Activated T-cell treated with anti-CD3 and anti-CD28 coated beads, Interleukin-2, amount 50 U/mL, for 72 hours (primary cell): ENCODE measurements at places on chromosomes 3 and 15. TPM values are rescaled to one million over a fixed set of nuclear protein-coding genes. Genes with fewer than 3 reads are reported as not detected.
A peak's percentile ranks its signal among the peaks of the same experiment; 100 is the strongest.

DNA sequence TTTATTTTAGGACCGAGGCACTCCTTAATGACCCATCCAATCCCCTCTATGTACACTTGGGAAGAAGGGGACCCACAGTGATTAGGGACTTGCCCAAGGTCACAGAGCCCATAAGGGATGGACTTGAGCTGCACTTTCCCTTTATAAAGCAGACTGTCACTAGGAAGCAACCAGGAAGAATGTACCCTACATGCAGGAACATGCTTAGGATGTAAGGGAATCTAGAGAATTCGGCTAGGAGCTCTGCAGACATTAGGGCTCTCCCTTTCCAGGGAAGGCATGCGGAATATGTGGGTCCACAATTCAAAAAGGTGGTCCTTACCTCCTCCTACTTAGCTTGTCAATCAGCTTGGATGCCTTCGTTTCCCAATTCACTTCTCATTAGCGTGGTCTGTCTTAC lies 78.7 kb downstream of the TMEM266 start:
- DNase-seq: no peak

DNA sequence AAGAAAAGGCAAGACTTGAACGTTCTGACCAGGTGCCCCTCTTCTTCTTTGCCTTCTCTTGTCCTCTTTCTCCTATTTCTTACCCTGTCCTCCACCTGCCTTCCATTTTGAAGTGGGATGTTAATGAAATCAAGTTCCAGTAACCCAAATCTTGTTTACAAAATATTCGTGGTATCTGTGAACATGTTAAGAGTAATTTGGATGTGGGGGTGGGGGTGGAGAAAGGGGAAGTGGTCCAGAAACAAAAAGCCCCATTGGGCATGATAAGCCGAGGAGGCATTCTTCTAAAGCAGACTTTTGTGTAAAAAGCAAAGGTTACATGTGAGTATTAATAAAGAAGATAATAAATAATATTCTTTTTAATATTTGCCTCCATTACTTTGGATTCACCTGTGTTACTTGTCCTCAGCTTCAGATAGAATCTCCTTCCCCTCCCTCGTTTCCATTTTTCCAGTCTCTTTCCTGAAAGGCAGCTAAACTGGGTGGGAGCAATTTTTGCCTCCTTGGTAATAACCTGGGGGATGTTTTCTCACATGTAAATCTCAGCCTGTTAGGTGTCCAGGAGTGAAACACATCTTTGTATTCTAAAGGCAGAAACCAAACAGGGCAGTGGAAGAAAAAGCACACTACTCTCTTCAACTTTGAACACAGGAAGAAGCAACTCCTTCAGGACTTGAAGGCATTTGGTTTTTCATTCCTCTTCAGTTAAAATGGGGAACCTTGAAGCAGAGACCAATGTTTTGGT lies 3.2 kb downstream of the CHST2 start:
- no peak for DNase-seq

DNA sequence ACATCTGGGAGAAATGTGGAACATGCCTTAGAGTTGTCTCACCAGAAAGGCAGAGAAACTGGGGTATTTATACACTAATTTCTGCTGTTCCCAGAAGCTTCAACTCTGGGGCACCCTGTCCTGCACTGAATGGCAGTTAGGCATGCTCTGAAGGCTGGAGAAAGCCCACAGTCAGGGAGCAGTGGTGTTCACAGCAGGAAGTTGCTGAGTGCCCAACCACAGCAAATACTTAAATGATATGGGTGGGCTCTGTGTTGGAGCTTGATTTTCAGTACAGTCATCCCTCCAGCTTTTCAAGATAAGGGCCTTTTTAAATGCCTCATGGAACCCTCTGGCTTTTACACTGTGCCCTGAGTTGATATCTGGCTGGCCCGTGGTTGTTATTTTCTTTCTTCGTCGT lies 38.7 kb upstream of the RASGRF1 start:
- no peak for DNase-seq

- no peak for DNase-seq
Measured at GRCh38 chr3:181909241-181909640, 197.5 kb downstream of the SOX2 start.

DNA sequence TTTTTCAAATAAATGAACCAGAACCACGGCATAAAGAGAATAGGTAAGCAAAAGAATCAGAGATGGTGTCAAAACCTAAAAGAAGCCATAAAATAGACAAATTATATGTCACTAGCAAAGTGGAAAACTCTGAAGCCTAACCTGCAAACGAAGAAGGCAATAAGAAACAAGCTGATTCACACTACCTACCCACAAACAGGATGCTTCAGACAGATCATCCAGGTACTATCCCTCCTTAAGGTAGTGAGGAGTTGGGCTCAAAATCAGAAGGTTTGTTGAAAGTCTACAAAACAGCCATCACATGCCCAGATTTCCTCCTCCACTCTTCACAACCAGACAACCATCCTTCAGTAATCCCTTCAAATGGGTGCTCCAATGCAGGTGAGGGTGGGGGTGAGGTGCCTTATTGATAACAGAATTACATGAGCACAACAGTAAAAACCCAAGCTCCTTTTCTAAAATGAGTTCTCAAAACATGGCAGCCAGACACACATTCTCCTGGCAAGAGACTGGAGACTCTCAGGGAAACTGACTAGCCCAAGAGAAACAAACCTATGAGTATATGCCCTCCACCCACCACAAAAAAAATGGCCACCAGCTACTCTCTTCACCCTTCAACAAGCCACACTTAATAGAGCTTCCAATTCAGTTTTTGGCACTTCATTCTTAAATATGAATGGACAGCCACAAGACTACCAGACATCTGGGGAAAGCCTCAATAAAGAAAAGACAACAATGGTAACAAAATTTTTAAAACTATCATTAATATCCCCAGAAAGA lies 6.4 kb downstream of the KPNA1 start:
- no peak for DNase-seq

DNA sequence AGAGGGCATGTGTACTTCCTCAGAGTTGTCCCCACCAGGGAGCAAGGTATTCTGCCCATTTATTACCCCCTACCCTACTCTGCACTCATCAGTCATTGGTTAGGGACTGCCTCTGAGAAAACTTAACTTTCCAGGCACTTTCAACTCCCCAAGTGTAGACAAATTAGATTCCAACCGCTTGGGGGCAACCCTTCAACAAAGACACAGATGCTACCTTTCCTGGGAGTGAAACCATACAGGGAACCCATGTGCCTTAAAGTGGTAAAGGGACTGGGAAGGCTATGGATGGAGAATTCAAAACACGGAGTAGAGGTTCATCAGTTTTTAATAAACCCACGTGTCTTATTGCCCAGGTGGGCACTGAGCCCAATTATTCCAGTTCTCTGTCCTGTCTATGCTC lies 19.4 kb upstream of the UBE2E2 start:
- DNase-seq: no peak

- DNase-seq: no peak
Measured at GRCh38 chr3:142923694-142924093, 34.8 kb upstream of the PCOLCE2 start.

GRCh38 chr3:68854170-68854569 lies 78.2 kb downstream of the TAFA4 start:
- DNase-seq: no peak

- no peak for DNase-seq
Measured at GRCh38 chr15:80584561-80584964, 110.5 kb upstream of the ABHD17C start.

FOXL2 gene
- 0.12 TPM for total RNA-seq

GRCh38 chr3:53134631-53135232 lies 4.5 kb upstream of the RFT1 start:
- DNase-seq: peak; percentile 71
